Stimulated activated naive CD4-positive, alpha-beta T cell (primary cell): ENCODE measurements at places on chromosomes 2 and 18.

- no peak for DNase-seq
Observed at GRCh38 chr18:57843386-57843785, 40.3 kb upstream of the ATP8B1 start.

GRCh38 chr18:48023334-48024008, 93.0 kb upstream of the SMAD2 start:
- no peak for DNase-seq

DNA sequence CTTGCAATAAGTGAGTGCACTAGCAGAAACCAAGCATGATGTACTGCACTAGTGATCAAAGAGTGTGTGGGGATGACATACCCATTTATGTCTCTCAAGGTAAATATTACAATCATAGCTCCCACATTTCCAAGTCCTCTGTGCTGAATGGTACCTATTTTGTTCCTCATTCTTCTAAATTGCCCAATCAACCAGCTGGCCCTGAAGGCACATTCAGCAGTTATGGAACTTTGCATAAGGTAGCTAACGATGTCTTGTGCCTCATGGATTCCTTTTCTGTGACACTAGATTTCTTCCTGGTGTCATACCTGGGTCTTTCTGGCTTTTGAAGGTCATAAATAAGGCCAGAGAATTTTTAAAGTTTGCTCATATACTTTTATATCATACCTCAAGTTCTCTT, 963.0 kb downstream of the SLC4A3 start:
- DNase-seq = no peak

- DNase-seq = no peak
Observed at GRCh38 chr2:174802459-174802858, 38.2 kb upstream of the CHRNA1 start.

DNA sequence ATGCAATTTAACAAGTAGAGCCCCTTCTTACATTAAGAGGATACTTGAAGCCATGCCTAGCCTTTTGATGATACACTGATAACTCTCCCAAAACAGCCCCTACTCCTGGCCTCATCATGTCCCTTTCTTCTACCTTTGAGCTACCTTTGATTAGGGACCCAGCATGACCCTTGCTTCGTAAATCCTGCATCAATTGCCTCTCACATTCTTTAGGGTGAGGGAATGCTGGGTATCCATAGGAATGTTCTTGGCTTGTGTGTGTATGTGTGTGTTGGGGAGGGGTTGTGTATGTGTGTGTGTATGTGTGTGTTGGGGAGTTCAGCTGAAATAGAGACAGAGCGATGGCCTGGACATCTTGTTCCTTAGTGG, 5.3 kb upstream of the KRCC1 start:
- no peak for DNase-seq

DNA sequence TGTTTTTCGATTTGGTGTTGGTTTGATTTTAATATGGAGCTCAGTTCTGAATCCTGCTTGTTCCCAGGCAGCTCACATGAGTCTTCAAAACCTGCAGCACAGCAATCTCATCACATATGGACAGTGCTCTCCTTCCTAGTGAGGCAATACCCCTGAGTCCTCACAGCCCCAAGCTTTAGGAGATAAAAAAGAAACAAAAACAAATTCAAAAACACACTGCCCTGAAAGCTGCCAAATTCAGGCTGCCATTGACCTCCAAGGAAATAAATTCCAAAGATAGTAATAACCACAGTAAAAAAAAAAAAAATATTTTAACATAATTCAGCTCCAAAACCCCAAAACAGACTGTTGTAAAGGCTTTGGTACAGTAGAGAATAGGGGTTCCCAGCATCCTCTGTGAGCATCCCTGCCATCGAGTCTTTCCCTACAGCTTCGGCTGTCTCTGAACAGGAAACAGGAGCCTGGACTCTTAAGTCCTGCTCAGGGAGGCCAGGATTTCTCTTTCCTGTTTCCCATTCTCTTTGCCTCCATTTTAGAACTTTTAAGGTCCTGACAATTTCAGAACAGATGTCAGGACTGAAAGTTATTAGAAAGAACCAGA, 14.7 kb upstream of the SP3 start:
- no peak for DNase-seq

GRCh38 chr2:211248841-211249240, 692.4 kb downstream of the CPS1 start:
- no peak for DNase-seq

DNA sequence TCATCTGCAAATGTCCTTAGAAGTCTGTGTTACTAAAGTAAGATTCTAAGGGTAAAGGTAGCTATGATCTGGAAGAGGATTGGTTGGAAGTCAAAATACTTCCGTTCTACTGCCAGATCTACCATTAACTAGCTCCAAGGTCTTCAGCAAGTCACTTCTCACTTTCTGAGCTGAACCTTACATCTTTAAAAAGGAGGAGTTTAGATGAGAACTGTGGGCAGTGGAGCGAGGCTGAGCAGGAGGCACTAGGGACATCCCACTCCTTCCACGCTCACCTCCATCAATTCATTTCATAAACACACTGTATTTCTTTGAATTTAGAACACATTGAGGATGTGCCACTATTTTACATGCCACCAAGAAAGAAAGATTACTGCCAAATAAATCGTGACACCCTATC, 143.0 kb downstream of the ABCA12 start:
- DNase-seq = no peak

DNA sequence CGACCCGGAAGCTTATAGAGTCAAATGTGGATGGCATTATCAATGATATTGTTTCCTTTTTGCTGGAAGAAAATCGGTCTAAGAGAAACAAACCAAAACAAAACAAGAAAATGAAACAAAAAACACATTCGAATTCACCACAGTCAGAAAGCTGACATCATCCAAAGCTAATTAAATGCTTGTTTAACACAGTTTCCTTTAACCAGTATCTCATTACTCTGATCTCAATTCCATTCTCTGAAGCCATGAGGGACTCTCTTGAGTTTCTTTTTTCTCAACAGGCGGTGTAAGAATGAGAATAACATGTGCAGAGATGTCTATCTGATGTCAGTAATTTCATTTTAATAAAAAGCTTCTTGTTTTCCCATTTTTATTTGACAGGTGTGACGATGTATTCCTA, 1448.3 kb upstream of the DDX18 start:
- no peak for DNase-seq

DNA sequence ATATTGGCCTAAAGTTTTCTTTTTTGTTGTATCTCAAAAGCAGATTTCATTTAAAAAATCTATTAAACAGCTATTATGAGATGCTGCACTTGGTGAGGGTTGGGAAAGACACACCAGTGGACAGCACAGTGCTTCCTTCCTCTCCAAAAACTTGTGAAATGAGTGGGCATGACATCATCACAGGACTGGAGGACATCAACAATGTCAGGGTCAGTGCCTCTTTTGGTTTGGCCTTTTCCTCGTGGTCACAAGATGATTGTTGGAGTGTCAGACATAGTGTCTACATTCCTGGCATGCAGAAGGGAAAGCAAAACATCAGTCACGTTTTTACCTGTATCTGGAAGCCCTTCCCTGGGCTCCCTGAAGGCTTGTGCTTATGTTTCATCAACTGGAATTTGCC, 49.6 kb downstream of the IL1R2 start:
- no peak for DNase-seq

GRCh38 chr2:37779139-37779538, 107.7 kb upstream of the CDC42EP3 start:
- DNase-seq = no peak

- no peak for DNase-seq
Observed at GRCh38 chr18:33710269-33710668, 132.2 kb downstream of the ASXL3 start.

GRCh38 chr2:239114119-239114581, 266.3 kb downstream of the TWIST2 start:
- DNase-seq = no peak

DNA sequence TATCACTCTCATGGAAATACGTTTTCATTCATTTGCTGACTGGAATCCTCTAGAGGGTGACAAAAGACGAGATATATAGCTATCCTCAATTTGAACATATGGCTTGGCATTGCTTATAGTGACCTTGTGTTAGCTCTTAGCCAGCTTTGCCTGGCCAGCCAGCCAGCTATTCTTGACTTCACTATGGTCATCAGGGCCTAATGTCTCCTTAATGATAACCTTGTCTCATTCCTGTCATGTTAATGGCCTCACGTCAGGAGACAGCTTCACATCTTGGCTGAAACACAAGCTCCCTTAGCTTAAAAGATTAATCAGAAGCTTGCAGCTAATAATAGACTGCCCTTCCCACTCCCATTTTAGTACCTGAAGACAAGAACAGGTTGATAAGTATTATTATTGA, 1517.5 kb upstream of the PIK3C3 start:
- DNase-seq = no peak

GRCh38 chr2:104976603-104977120, 61.2 kb upstream of the MRPS9 start:
- peak; percentile 14 for DNase-seq

DNA sequence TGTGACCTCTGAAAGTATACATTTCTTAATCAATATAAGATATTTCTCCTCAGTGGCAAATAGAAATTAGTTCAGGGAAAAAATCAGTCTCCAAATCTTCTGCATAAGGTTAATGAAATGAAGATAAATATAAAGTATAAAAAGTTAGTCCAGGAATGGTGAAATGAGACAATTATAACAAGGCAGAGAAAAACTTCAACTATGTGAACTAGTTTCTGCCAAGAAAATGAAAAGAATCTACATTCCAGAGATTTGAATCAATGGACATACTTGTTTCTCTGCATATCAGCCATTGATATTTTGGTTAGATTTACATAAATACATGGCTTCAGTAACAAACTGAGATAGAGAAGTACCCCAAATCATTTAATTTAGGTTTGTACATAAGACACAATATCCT, 249.0 kb downstream of the EXOC6B start:
- DNase-seq = no peak

DNA sequence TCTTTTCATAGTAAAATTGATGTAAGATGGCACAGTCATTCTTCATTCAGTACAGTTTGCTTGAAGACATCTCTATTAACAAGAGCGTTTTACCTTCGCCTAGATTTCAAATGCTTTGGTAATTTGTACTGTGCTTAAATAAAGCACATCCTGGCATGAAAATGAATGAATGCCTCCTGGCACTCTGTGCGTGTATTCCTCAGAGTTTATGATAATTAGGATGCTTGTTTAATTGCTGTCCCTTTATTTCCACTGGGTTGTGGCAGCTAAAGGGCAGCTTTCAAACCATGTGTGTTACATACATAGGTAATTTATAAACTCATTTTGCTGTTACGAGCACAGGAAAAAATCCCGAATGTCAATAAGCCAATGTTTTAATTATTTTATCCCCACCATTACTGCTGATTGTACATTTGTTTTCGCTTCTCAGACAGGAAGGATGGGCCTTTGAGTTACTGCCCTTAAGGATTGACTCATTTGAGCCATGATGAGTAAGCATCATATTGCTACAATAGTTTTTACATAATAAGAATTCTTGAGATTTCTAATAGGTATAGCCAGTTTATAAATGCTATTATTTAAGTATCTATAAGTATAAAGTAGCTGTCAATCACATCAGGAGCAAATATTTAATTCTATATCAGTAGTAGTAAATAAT, 516.5 kb downstream of the XIRP2 start:
- DNase-seq = no peak

DNA sequence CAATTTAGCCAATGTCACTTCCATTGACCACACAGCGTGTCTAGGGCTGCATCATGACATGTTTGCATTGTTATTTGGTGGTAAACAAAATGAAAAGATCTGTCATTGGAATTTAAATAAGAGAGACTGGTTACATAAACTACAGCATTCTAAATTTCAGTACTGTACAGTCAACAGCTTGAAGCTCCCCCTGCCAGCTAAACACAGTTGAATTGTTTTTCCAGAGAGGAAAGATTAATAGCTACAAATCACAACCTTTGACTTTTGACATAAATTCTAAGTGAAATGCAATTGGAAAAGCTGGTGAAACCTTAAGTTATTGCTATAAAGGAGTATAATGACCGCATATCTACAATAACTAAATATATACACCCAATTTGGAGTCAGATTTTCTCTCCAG, 1600.0 kb upstream of the ACVR2A start:
- no peak for DNase-seq

GRCh38 chr18:5510135-5510846, 33.5 kb downstream of the EPB41L3 start:
- DNase-seq = no peak

GRCh38 chr2:26522751-26523171, 44.8 kb upstream of the OTOF start:
- DNase-seq = no peak
